ENCODE measurements at places on chromosomes 7 and 10. TPM values are rescaled to one million over a fixed set of nuclear protein-coding genes. Genes with fewer than 3 reads are reported as not detected.

GRCh38 chr10:132865171-132865631 is 77.2 kb downstream of the CFAP46 start:
- no peak for DNase-seq

DNA sequence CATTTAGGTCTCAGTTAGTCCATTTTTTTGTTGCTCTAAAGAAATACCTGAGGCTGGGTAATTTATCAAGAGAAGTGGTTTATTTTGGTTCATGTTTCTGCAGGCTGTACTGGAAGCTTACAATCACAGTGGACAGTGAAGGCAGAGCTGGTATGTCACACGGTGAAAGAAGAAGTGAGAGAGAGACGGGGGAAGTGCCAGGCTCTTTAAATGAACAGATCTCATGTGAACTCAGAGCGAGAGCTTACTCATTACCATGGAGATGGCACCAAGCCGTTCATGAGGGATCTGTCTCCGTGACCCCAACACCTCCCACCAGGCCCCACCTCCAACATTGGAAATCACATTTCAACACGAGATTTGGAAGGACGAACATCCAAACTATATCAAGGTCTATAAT is 18.9 kb upstream of the PNLIPRP3 start:
- peak; percentile 3 for DNase-seq

DNA sequence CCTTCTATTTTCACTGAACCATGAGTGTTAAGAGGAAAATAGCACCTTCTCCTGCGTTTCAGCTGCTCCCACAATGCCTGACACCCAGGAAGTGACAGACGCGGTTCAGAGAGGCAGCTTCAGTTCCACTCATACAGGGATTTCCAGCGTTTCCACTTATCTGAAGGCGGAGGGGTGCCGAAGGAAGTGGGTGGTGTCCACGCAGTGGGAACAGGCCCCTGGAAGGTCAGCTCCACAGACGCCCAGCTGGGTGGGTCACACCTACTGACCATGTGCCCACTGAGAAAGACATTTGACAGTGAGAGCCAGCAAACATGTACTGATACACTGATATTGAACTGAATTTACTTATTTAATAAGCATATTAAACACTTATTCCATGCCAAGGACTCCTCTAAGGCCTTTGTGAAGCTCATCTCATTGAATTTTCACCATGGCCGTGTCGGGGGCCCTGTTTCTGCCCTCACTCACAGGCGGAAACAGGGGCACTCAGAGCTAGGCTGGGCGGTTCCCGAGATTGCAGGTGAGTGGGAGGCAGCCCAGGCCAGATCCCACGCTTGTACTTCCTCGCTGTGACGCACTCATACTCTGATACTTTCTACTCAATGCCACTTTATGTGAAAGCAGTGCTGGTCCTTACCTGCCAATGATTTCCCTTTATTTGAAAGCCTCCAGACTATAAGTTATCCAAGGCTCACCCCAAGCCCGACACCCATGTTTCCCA is 96.8 kb downstream of the TCERG1L start:
- DNase-seq: no peak

- DNase-seq: no peak
These were observed 194.3 kb downstream of the GRID1 start for GRCh38 chr10:86172301-86172700.

DNA sequence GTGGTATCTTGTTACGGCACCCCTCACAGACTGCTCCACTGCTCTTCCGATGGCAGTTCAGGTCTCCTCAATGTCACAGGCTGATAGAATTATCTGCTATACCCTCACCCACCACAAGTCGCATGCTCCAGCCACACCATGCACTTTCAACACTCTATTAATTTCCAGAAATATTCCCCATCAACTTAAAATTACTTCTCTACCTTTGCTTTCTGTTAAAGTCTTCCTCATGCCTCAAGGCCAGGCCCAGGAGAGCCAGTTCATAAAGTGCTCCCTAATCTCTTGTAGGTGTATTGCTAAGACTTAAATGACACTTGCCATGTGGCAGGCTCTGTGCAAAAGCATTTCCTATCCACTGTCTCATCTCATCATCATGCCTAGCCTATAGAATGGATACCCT is 105.9 kb upstream of the ARID5B start:
- no peak for DNase-seq

HOXA5 gene
- polyA plus RNA-seq: 83.8 TPM

TUBB8 gene
- 0.55 TPM for polyA plus RNA-seq

LRRC18 gene
- 0.13 TPM for polyA plus RNA-seq
